Common myeloid progenitor, CD34-positive (primary cell): ENCODE measurements at places on chromosomes 16 and 17.

GRCh38 chr17:69869667-69870066 lies 205.4 kb upstream of the KCNJ16 start:
- no peak for DNase-seq

- DNase-seq: peak; percentile 41
Measured at GRCh38 chr17:76585033-76585648, 519 bp downstream of the ST6GALNAC2 start.

DNA sequence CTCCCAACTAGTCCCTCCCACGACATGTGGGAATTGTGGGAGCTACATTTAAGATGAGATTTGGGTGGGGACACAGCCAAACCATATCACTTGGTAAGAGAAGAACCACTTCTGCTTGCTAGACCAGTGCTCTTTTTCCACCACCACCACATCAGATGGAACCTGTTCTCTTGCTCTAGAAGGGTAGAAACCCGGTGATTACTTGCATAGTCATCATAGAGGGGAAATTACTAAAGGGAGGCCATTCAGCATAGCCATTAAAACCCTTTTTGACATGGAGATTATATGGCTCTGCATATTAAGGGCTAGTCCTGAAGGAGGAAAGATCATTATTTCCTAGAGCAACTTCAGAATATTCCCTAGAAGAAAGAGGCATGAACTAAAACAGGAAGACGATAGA lies 1188.0 kb downstream of the CDH11 start:
- DNase-seq: no peak

DNA sequence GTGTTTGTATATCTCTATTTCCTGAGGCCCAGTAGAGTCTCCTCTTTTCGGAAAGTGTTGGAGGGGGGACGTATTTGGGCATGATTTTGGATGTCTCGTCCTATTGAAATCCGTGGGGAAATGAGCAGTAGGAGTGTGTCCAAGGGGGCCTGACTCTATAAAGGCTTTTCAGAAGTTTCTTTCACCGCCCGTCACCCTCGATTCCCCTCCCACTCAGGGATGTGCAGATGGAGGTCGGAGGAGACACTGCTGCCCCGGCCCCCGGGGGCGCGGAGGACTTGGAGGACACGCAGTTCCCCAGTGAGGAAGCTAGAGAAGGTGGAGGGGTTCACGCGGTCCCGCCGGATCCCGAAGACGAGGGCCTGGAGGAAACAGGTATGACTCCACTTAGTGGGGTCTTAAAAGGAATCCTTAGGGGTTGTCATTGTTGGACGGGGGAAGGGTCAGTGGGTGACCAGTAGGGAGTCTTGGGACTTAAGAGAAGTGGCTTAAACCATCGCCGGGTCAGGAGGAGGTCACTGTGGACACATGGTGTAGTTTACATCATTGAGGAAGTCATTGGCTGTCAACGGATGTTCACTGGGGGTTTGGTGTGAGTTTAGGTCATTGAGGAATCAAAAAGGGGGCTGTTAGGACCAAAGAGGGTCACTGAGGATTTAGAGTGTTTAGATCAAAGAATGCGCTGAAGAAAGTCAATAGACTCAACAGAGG lies 424 bp downstream of the MON1B start:
- peak; percentile 12 for DNase-seq

DNA sequence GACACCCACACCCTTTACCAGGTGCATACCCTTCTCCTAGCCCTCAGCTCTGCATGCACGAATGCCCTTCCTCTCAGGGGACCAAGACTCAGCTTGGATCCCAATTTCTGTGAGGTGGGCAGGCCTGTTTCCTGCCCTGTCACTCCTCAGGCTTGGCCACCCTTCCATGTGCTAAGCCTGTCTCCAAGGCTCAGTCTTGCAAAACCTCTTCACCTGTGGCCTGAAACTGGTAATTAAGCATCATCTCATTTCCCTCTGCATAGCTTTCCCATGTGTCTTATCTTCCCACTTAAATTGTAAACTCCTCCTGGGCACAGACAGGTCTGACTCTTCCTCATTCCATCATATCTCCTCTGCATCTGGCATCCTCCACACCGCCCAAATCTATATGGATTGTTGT lies 31.0 kb upstream of the SMPD3 start:
- no peak for DNase-seq

GRCh38 chr17:7419819-7420610 lies at the start of gene SPEM1:
TSS of gene SPEM1 (plus strand) at chr17:7420324. CDS start at chr17:7420385, 61 bp downstream.
- DNase-seq: no peak

- no peak for DNase-seq
Measured at GRCh38 chr16:87012954-87013938, 303.9 kb downstream of the C16orf95 start.

DNA sequence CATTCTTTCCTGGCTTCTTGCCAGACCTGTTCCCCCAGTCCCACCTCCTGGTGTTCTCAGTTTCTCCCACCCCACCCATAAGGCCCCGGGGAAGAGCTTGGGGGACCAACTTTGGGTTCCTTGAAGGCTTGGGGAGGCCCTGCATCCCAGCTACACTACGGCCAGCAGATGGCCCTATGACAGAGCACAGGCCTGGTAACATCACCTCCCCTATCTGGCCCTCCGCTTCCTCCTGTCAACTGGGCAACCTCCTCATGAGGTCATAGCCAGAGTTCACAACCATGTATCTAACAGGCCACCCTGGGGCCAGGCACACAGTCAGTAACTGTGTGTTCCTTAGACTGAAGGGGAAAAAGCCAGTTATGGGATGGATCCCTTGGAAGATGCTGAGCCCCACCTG lies 31.4 kb downstream of the MYO15A start:
- DNase-seq: no peak

GRCh38 chr16:51157698-51158097 lies 6.6 kb upstream of the SALL1 start:
- no peak for DNase-seq

- DNase-seq: peak; percentile 54
Measured at GRCh38 chr16:27566417-27566816, 16.5 kb downstream of the KATNIP start.

GRCh38 chr17:16383216-16383615 lies 2.3 kb downstream of the UBB start:
- no peak for DNase-seq

DNA sequence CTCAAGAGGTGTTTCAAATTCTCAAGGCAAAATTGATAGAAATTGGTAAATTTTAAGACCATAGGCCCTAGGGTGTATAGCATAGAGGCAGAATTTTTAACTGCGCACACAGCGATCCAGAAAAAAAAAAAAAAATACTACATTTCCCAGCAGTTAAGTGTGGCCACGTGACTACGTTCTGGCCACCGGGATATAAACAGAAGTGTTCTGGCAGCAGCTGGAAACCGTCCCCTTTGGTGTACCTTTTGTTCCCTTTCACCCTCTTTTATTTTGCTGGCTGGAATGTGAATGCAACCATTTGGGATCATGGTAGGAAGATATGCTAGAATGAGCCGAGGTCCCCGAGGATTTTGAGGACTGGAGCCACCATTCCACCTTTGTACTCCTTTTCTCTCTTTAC lies 52.7 kb upstream of the AKAP1 start:
- no peak for DNase-seq

- no peak for DNase-seq
Measured at GRCh38 chr16:51149721-51150164, 1.3 kb downstream of the SALL1 start.

GRCh38 chr17:45086865-45087503 lies 25.9 kb downstream of the NMT1 start:
- DNase-seq: no peak

- no peak for DNase-seq
Measured at GRCh38 chr17:58829172-58829637, 73.6 kb downstream of the PPM1E start.

DNA sequence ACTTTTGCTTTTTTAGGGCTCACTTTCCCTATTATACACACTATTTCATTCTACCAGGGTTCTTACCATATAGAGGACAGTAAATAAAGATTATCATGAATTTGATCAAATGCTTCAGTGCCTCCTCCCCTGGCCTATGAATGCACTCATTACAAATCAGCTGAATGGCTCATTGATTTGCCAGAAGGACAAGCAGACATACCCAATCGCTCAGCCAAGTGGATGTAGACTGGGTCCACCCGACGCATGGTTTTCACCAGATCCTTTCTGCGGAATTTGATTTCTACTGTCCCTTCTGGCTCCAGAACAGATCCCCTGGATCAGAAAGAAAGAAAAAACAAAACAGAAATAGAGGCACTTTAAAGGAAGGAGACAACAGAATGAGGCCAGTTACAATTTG lies 162.6 kb downstream of the AATF start:
- DNase-seq: no peak
